ENCODE measurements at places on chromosomes 7 and 10.

- DNase-seq: no peak
Observed at GRCh38 chr7:143885951-143886350, 16.0 kb downstream of the TCAF1 start.

- DNase-seq: no peak
Observed at GRCh38 chr7:119974972-119975371, 298.0 kb upstream of the KCND2 start.

DNA sequence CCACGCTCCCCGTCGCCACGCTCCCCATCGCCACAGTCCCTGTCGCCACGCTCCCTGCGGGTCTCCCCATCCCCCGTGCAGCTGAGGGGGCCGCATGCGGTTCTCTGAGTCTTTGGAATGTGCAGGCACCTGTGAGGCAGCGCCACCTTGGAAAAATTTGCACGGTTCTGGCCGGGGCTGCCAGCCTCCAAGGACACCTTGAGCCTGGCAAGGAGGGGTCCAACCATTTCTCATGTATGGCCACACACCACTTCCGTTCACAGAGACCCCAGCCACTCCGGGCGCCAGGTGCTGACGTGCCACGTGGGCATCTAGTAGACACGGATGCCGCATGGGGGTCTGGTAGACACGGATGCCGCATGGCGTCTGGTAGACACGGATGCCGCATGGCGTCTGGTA lies 70.5 kb upstream of the ADGRA1 start:
- no peak for DNase-seq

- DNase-seq: no peak
Observed at GRCh38 chr10:109591601-109592000, 331.7 kb downstream of the XPNPEP1 start.

DNA sequence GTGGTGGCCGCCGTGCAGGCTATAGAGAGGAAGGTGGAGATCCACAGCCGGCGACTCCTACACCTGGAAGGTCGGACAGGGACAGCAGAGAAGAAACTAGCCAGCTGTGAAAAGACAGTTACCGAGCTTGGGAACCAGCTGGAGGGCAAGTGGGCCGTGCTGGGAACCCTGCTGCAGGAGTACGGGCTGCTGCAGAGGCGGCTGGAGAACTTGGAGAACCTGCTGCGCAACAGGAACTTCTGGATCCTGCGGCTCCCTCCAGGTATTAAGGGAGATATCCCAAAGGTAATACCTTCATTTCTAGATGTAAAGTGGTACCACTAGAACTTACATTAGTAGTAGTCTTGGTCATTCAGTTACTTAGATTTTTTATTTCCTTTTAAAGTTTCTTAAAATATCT lies 6.8 kb downstream of the ZNF398 start:
- DNase-seq: no peak

GRCh38 chr7:32347244-32347828 lies 142.8 kb downstream of the LSM5 start:
- DNase-seq: no peak

- DNase-seq: no peak
Observed at GRCh38 chr10:42990721-42991441, 86.0 kb upstream of the RET start.

GRCh38 chr7:1924258-1924817 lies 254.3 kb downstream of the ELFN1 start:
- no peak for DNase-seq

Data from D721Med (cell line).